Type B pancreatic cell (in vitro differentiated cells): ENCODE measurements at places on chromosomes 16 and 17. TPM values are rescaled to one million over a fixed set of nuclear protein-coding genes. Genes with fewer than 3 reads are reported as not detected.
A peak's percentile ranks its signal among the peaks of the same experiment; 100 is the strongest.

The CD7 gene
- total RNA-seq, result 1.4 and 1.6 TPM in 2 replicates

The TBC1D3G gene
- total RNA-seq, result not detected in 2 replicates

The KLHL10 gene
- total RNA-seq, result 0.24 TPM in 1 of 2 replicates, not detected in the other

GRCh38 chr17:949623-950303 is 29.8 kb downstream of the NXN start:
- DNase-seq, result no peak

GRCh38 chr16:65672960-65673359 is 551.1 kb upstream of the CDH11 start:
- DNase-seq, result no peak

DNA sequence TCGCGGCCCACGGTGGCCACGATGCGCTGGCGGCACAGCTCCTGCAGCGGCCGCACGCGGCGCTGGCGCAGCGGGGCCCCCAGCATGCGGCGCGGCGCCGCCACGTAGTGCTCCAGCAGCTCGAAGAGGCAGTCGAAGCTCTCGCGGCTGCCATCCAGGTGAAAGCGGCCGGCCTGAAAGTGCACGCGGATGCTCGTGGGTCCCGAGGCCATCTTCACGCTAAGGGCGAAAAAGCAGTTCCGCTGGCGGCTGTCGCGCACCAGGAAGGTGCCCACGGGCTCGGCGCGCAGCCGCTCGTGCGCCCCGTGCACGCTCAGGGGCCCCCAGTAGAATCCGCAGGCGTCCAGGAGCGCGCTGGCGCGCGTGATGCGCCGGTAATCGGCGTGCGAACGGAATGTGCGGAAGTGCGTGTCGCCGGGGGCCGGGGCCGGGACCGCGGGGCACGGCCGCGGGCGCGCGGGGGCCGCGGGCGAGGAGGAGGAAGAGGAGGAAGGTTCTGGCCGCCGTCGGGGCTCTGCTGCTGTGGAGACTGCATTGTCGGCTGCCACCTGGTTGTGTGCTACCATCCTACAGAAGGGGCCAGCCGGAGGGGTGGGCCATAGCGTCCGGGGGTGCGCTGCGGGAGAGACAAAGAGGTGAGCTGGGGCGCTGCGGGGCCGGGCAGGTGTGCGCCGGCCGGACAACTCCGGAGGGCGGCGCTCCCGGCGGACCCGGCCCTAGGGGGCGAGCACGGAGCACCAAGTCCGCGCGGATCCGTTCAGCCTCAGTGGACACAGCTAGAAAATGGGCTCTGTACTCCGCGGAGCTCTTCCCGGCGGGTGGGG is 879 bp downstream of the SOCS1 start:
- no peak for DNase-seq

GRCh38 chr17:6797718-6798351 is 21.8 kb downstream of the FBXO39 start:
- no peak for DNase-seq

- no peak for DNase-seq
Observed at GRCh38 chr17:71500761-71501555, 619.9 kb upstream of the SOX9 start.

GRCh38 chr16:27289669-27290068 is 21.1 kb upstream of the NSMCE1 start:
- DNase-seq, result no peak

GRCh38 chr17:39364236-39365025 is 37.0 kb downstream of the FBXL20 start:
- peak; percentile 13 for DNase-seq

DNA sequence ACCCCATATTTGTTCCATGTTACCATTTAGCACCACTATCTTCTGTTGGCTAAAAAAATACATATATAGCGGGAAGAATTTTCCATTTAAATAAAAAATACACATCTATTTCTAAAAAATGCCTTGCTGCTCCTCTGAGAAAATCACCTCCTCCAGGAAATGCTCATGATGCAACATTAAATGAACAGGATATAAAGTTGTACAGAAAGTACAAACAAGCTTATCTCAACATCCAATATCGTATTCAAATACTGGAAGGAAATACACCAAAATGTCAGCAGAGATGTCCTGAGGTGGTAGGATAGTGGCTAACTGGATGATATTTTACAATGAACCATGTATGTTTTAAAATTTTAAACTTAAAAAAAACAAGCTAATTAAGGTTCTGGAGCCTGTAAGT is 21.3 kb downstream of the GNA13 start:
- no peak for DNase-seq

DNA sequence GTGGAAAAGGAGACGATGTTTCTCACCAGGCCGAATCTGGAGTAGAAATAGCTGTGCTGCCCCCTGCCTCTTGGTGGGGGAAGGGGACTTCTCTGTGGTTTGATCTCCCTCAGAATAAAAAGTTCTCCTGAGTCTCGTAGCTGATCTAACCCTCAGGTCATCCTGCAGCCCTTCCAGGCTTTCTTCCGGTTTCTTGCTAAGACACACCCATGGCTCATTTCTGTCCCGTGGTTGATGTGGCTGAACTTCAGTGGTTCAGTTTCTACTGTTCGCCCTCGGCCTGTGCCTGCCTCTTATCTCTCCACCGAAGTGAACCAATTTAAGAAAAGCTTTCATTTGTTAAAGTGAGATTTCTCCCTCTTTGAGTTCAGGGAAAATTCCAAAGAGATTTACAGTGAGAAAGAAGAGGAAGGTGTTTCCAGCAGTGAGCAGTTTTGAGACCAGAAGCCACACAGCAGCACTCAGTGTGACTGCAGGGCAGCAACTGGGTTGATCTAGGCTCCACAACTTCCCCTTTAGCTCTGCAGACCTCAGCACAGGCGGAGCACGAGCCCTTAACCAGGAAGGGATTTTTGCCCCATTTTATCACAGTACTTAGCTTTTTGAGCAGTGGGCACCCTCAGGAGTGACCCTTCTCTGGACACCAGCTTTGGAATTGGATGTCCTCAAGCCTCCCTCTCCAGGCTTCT is 34.9 kb upstream of the CACNG5 start:
- no peak for DNase-seq

DNA sequence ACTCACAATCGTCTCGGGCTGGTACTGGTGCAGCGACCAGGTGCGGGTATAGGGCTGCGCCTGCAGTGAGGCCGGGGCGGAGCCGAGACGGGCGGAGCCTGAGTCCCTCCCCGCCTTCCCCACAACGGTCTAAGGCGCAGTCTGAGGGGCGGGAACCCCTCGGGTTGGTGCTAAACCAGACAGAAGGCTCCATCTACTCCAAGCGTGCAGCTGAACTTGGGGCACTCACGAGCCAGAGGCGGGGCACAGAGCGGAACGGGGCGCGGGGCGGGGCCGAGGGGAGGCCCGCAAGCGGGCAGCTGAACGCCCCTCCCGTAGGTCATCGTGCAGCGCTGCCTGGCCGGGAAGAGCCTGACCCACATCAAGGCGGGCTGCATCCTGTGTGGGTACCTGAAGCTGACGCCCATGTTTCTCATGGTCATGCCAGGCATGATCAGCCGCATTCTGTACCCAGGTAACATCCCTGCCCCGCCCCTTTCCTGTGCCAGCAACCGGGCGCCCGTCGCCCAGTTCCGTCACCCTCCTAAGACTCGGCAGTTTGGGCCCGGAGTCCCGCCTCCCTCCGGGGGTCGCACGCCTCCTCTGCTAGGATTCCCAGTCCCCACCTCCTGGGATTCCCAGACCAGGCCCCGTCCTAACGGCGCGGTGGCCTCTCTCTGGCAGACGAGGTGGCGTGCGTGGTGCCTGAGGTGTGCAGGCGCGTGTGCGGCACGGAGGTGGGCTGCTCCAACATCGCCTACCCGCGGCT is 5.0 kb downstream of the SLC5A2 start:
- DNase-seq, result no peak

DNA sequence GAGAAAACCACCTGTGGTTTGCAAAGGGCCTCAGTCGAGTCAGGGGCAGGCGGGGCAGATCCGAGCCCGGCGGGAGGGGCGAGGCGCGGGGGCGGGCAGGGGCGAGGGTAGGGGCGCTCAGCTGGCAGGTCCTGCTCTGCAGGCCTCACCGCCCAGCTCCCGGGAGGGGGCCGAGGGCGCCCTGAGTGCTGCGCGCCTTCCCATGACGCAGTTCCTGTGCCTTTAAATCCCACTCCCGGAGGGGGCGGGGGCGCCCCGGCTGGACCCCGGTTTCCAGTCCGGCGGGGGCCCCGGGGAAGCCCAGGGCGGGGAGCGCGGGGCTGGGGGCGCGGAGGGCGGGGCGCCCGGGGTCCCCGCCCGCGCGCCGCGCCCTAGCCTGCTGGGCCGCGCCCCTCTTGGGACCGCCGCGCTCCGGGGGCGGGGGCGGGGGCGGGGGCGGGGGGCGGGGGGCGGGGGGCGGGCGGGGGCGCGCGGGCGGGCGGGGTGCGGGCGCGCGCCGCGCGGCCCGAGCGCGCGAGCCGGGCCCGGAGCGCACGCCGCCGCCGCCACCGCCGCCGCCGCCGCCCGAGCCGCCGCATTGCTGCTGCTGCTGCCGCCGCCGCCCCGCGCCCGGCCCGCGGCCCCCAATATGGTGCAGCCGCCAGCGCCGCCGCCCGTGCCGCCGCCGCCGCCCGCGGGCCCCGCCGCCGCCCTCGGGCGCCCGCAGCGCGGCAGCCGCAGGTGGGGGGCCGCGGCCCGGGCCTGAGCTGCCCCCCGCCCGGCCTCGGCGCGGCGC is at the start of gene JPH3:
JPH3 (plus strand) TSS at position 508 of the 775 bp plus-strand sequence. CDS start 639 bp downstream, outside the sequence.
- DNase-seq, result no peak

GRCh38 chr17:51045621-51046020 is 75.0 kb downstream of the SPAG9 start:
- DNase-seq, result no peak
